DND-41 (cell line): ENCODE measurements at places on chromosomes 5 and 9.

DNA sequence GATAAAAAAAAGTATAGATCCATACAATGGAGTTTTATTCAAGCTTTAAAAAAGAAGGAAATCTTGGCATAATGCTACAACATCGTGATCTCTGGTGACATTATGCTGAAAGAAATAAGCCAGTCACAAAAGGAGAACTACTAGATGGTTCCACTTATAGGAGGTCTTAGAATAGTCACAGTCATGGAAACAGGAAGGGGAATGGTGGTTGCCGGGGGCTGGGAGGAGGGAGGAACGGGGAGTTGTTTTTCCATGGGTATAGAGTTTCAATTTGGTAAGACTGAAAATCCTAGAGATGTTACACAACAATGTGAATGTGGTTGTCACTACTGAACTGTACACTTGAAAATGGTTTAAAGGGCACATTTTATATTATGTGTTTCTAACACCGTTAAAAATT, 94.5 kb downstream of the CFAP90 start:
- H3K4me1 ChIP-seq, result no peaks in the 10 kb centered on the region
- H3K4me3 ChIP-seq, result no peak overlapping the region
- no peak overlapping the region for H3K27ac ChIP-seq
- peaks cover 3% of the 10 kb centered on the region for H3K27me3 ChIP-seq
- DNase-seq, result no peak
- no peaks in the 10 kb centered on the region for H3K36me3 ChIP-seq

DNA sequence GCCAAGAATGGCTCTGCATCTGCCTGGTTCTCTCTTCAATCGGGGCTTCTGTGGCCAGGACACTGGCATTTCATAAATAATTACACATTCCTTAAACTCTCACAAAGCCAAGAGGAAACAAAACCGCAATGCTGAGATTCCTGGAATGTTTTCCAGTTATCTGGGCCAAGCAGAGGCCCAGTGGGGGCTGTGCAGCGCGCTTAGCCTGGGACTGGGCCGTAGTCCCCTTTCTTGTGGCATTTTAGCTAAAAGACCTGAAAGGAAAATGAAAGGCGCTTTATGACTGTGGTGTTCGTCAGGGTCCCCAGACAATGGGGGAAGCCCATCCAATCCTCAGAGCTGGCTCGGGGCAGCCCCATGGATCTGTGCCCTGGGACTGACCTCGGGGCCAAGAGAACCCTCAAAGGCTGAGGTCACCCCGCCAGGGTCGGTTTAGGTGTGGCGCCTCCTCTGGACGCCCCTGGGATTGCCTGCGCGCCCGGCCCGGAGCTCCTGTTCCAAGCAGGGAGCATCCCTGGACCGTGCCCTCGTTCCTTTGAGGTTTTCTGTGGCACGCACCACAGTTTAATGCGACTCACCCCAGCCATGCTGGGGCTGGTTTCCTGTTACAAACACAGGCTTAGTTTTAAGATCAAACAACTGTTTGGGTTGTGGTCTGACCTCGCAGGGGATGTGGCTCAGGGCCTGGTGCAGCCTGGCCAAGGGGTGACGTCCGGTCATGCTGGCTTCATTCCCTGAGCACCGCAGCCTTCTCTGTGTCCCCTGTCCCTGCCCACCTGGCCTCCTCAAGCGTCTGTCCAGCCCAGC, 51.5 kb upstream of the NKD2 start:
- no peak overlapping the region for H3K4me3 ChIP-seq
- peaks cover 38% of the 10 kb centered on the region for H3K4me1 ChIP-seq
- H3K27me3 ChIP-seq, result peaks cover 27% of the 10 kb centered on the region

DNA sequence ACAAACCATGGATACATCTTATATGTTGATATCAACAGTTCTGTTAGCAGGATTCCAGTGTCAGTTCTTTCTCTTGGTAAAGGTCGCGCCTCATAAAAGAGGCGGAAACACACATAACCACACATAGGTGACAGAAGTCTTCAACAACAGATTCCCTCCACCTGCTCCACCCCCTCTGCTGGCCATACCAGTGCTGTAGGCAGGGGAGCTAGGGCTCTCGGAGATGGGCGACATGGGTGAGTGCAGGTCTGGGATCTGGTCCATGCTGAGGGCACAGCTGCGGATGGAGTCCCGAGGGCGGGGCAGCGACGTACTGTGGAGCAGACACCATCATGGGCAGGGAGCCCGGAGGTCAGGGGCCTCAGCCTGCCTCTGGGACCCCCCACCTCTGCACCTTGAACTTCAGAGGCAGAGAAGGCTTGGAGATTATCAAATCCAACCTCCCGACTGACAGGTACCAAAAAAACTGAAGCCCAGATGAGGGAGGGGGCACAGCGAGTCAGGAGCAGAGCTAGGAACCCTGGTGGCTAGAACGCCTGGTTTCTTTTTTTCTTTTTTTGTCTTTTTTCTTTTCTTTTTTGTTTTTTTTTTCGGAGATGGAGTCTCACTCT, 12.0 kb upstream of the TOR2A start:
- H3K27ac ChIP-seq, result no peak overlapping the region
- no peaks in the 10 kb centered on the region for H3K4me1 ChIP-seq
- no peak overlapping the region for H3K4me3 ChIP-seq
- no peak for DNase-seq
- no peaks in the 10 kb centered on the region for H3K36me3 ChIP-seq

DNA sequence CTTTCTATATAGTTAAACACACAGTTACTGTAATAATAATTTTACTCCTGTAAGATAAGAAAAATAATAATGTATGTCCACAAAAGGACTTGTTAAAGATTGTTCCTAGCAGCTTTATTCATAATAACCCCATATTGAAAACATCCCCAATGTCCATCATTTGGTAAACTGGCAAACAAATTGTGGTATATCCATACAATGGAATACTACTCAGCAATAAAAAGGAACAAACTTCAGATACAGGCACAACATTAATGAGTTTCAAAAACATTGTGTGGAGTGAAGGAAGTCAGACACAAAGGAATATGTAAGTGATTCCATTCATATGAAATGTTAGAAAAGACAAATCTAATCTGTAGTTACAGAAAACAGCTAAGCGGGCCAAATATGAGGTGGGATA, 1.9 kb upstream of the MEGF10 start:
- no peaks in the 10 kb centered on the region for H3K4me1 ChIP-seq
- H3K4me3 ChIP-seq, result no peak overlapping the region
- no peak for DNase-seq
- no peak overlapping the region for H3K27ac ChIP-seq
- no peaks in the 10 kb centered on the region for H3K27me3 ChIP-seq
